Midbrain (tissue), 1 donor: ENCODE measurements at places on chromosomes 3 and 15.
A peak's percentile ranks its signal among the peaks of the same experiment; 100 is the strongest.

DNA sequence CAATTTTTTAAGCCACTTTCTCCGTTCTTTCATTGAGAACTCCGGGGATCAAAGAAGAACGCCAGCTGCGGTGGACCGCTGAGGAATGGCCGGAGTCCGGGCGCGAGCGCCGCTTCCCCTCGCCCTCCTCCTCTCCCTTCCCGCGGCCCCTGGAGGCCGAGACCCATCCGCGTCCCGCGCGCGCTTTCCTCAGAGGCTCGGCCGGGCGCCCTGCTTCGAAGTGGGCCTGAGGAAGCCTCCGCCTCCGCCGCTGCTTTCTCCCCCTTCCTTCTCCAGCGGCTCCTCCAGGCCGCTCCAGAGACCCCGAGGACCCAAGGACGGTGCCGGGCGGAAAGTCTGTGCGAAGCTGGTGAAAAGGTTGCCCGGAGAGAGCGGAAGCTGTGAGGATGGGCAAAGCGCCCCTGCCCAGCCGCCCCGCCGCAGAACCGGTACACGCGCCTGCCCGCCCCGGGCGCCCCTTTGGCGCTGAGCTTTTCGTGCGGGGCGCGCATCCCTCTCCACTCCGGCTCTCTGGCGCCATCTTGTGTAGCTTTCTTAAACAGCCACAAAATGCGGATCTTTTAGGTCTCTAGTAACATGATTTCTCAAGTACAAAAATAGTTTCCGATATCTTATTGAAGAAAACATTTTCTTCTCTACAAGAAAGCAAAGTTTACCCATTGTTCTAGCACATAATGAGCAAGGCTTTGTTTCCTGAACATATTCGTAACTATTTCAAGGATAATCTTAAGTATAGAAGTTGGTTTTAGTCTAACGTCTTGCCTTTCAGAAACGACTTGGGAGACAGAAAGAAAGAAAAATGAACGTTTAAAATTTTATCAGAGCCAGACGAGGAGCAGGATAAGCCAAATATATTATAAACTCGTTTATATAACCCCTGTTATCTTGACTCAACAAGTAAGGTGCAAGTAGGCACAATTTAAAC, 59.2 kb upstream of the FAM174B start:
- DNase-seq, result peak; percentile 84

GRCh38 chr15:85642065-85642692, 152.5 kb downstream of the KLHL25 start:
- no peak for DNase-seq

DNA sequence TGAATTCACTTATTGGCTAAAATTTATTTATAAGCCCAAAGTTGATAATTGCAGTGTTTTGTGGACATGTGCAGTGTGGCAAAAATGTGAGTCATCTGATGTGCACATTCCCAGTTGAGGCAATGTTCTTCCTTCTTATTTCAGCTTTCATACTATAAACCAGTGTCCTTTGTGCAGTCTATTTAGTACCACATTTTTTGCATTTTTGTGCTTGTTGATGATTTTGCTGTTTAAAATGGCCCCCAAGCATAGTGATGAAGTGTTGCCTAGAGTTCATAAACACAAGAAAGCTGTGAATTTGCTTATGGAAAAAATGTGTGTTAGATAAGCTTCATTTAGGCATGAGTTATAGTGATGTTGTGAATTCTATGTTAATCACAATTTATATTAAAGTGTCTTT, 19.4 kb upstream of the IL20RB start:
- no peak for DNase-seq

GRCh38 chr15:86399041-86399954, 319.6 kb downstream of the AGBL1 start:
- no peak for DNase-seq

GRCh38 chr15:20659265-20659664, 117.7 kb upstream of the GOLGA6L6 start:
- DNase-seq, result no peak

- no peak for DNase-seq
Measured at GRCh38 chr15:81308260-81308659, 15.7 kb downstream of the STARD5 start.

DNA sequence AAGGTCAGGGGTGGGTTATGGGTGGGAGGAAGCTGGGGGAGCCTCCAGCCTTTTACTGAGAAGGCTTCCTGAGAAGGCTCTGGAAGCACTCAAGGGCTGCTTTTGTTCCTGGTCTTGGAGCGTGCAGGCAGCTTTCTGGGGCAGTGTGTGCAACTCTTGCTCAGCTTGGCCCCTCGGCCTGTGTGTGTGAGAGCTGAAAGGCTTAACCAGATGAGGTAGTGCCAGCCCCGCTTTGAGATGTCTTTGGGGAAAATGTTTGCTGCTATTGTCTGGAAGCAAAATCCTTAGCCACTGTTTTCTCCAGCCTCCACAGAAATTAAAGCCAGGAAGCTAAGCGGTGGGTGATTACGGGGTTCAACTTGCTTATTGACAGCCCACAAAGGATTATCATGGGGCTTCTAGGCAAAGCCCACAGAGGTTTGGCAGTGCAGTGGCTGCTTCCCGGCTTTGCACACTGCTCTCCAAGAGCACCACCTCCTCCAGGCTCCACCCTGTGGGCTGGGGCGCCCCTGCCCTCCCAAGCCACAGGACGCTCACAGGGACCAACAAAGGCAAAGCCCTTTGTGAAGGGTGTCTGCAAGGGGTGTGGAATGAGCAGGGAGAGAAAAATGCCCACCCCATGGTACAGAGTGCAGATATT, 121.7 kb upstream of the TLE3 start:
- no peak for DNase-seq

- DNase-seq, result no peak
Measured at GRCh38 chr3:94654096-94654495, 591.2 kb downstream of the NSUN3 start.

- no peak for DNase-seq
Measured at GRCh38 chr3:12231431-12231830, 57.4 kb upstream of the PPARG start.

GRCh38 chr15:57118013-57118799, 199.8 kb downstream of the TCF12 start:
- peak; percentile 42 for DNase-seq

- DNase-seq, result no peak
Measured at GRCh38 chr15:100057281-100057680, 284.5 kb downstream of the ADAMTS17 start.

DNA sequence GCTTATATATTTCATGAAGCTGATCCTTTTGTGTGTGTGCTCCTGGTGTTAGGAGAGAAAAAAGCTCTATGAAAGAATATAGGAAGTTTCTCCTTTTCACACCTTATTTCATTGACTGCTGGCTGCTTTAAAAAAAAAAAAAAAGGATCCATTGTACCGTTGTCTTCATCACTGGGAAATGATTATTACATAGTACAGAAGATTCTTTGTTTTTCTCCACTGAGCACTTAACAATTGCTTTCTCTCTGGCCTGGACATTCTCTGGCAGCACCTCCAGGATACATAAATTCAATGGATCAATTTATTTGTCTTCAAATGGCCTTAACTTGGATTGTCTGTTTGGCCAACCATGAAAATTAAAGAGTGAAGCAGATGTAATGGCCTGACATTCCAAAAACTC, 37.2 kb downstream of the DPH3 start:
- DNase-seq, result peak; percentile 13

GRCh38 chr15:62241135-62241770, 76.2 kb upstream of the C2CD4B start:
- DNase-seq, result no peak

DNA sequence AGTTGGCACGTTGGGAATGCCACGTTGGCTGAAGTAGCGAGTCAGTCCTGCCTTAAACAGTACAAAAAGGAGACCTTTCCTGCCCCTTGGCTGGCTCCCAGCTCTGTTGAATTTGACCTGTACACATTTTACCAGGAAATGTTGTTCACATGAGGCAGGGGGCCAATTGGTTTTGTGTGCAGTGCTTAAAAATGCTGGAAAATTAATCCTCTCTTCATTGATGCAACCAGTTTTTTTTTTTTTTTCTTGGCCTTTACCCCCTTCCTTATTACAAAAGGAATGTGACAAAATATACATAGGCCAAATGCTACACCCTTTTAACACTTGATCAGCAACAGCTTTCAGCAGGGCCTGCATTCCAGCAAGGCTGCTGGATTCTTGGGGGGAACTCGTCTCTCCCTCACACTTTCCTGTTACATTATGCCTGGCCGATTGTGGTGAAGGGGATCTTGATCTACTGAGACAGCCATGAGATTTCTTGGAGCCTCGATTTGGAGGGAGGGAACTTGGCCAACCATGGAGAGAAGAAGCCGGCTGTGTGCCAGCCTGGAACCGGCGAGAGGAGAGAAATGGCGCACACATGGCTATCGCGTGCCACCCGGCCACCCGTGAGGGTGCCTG, 93.1 kb downstream of the DNASE1L3 start:
- no peak for DNase-seq

DNA sequence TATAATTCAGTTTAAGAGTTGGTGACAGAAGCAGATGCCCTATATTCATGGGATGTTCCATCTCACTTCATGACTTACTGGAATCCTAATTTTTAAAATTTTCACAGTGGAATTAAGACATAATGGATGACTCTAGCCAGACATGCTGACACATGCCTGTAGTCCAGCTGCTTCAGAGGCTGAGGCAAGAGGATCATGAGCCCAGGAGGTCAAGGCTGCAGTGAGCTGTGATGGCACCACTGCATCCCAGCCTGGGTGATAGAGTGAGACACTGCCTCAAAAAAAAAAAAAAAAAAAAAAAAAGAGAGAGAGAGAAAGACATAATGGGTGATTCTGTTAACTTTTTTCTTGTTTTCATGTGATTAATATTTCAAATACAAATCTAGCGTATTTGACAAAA, 123.6 kb downstream of the KLHL25 start:
- no peak for DNase-seq

GRCh38 chr3:182241766-182242488, 530.2 kb downstream of the SOX2 start:
- DNase-seq, result peak; percentile 84

GRCh38 chr3:71585887-71586809, 2.6 kb upstream of the FOXP1 start:
- DNase-seq, result peak; percentile 55

- DNase-seq, result no peak
Measured at GRCh38 chr3:111787556-111788463, 71.3 kb upstream of the PHLDB2 start.

GRCh38 chr3:96814651-96815567, 515 bp downstream of the EPHA6 start:
- no peak for DNase-seq

GRCh38 chr3:16885593-16886302, 993 bp downstream of the PLCL2 start:
- DNase-seq, result peak; percentile 49

DNA sequence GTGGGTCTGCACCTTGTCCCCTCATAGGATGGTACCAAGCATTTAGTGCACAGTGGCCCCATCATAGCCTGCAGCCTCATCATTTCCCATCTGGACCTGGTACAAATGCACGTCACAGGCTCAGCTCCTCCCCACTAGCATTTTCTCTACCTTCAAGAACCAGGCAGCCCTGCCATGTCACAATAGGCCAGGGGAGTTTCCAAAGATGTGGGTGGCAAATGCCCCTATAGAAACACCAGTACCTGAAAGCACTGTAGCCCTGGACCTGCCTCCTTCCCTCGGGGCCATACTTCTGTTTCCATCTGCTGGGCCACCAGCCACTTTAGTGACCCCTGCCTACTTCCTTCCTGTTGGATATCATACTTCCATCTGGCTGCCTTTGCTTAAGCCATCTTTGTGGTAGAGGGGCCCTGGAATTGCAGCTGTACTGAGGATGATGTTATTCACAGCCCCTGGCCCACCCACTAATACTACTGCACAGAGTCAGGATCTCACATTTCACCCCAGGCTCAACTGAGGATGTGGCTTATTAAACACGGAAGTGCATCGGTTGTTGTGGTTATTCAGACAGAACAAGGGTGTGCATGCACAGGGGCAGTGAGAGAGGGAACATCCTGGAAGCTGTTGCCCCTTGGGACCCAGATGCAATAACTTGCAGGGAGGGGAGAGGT, 3.8 kb downstream of the TCTA start:
- no peak for DNase-seq

DNA sequence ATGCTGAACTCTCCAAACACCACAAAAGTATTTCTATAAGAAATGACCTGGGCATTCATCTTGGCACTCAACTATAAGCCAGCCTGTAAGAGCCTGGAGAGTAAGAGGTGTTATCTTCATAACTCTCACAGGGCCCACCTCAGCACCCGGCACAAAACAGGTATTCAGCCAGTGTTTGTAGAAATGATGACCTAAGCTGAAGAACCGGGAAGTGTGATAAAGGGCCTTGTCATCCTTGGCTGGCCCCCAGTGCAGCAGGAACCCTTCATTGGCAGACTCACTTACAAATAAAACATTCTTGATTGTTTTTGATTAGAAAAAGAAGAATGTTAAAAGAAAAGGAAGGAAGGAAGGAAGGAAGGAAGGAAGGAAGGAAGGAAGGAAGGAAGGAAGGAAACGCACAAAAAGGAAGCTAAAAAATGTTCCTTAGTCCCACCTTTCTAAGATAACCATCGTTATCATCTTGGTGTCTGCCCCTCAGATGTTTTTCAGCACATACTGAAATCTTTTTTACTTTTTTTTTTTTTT, 52.1 kb downstream of the DAPK2 start:
- no peak for DNase-seq

DNA sequence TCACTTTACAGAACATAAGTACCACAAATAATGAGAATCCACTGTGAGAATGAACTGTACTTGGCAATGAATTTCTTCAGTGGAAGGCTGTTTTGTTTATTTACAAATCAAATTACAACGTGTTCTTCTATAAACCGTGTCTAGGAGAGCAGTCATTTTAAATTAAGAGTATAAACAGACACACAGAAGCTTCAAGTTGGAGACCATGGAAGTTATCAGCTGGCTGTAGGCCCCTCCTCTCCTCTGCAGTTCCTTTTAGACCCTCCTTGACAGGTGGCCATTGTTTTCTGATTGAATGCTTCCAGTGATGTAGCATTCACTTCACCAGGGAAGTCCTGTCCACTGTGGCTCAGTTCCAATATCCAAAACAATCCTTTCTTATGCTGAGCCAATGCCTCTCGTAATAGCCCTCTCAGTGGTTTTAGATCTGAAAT, 7.3 kb upstream of the MAPK6 start:
- peak; percentile 58 for DNase-seq

DNA sequence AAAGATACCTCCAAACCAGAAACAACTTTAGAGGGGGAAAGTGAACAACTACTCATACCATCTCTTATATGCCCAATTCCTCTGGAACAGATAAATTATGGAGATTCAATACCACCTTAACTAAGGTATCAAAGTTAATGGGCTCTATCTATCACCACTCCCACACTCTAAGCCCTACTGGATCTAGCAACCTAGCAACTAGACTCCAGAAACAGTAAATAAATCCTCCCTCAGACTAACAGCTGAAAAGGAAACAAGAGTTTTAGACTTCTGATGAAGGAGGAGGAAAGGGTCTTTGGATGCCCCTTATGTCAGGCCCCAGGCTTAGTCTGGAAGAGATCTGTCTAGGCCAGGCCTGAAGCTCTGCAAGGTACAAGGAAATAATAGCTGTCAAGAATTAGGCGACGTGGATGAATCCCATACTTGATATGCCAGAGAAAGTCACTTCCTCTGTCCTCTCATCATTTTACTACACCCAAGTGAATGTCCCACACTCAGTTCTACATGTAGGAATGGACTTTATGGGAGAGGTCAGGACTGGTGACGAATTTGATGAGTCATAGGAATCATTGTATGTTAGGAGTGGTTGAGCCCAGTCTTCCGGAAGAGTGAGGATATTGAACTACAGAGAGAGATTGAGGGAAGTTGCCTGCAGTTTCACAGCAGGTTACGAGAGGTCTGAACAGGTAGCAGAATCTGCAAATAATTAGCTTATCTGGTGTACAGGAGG, 113.8 kb downstream of the AKAP13 start:
- DNase-seq, result no peak

- DNase-seq, result peak; percentile 8
Measured at GRCh38 chr15:50134524-50135024, 15.5 kb upstream of the ATP8B4 start.

GRCh38 chr3:73291541-73291940, 230.1 kb downstream of the EBLN2 start:
- DNase-seq, result no peak
